ENCODE measurements at places on chromosomes 12 and 14.

- no peak for DNase-seq
Measured at GRCh38 chr14:75559451-75560222, 18.8 kb upstream of the FLVCR2 start.

GRCh38 chr12:45663455-45663854 is 66.1 kb upstream of the ARID2 start:
- DNase-seq, result no peak

- DNase-seq, result no peak
Measured at GRCh38 chr12:1907652-1908611, 10.5 kb downstream of the CACNA2D4 start.

GRCh38 chr14:85583380-85583779 is 53.4 kb downstream of the FLRT2 start:
- DNase-seq, result peak; percentile 26

DNA sequence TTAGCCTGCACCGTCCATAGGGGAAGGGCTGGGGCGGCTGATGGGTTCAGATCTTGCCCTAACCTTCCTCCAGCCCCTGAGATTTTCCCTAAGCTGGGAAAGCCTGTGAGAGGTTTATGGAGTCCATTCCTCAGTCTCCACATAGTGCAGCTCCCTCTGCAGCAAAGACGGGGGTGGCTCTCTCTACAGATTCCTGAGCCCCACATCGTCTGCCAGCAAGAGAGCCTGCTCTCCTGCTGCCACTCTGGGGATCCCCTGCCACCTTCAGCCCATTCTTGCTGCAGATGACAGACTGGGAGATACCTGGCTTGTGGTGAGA is 3.1 kb downstream of the SMIM41 start:
- DNase-seq, result no peak

Measured in hippocampal formation (tissue), 2 donors.